ENCODE measurements at places on chromosomes 16 and 17.

DNA sequence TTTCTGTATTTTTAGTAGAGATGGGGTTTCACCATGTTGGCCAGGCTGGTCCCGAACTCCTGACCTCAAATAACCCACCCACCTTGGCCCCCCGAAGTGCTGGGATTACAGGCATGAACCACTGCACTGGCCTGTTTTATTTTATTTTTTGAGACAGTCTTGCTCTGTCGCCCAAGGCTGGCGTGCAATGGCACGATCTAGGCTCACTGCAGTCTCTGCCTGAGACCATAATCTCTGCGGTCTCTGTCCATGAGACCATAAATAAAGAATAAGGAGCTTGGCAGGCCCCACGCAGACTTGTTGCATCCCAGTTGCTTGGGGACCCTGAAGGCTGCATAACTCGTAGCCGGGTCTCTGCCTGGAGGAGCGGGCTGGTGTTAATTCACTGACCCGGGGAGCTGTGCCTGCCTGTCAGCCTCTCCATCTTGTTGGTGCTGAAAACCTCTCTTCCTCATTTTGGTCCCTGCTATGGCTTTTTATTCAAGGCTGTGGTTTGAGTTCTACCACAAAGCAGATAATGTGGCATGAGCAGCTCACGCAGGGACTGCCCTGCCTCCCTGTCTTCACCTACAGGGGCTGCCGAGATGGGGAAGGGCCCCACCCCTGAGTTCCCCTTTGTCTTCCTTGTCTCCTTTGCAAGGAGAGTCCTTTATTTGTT is 82.1 kb downstream of the MSI2 start:
- DNase-seq: no peak

DNA sequence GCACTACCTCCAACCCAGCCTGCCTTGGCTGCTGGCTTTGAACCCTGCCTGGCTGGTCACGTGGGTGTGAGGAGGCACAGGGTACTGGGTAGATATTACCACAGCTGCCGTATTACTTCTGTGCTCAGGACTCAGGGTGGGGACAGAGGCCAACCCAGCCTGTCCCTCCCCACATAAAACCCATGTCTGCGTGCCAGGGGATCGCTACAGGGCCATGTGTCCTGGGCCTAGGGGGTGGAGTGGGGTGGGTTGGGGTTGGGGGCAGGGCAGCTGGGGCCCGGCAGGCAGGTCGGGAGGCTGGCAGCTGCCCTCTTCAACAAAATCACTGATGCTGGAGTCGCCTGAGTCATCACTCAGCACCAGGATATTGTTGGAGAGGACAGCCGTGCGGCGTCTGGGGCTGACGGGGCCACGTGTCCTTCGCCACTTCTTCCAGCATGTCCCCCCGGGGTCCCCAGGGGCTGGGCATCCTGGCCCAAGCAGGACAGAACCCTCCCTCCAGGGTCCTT is 39.7 kb upstream of the PVALEF start:
- no peak for DNase-seq

DNA sequence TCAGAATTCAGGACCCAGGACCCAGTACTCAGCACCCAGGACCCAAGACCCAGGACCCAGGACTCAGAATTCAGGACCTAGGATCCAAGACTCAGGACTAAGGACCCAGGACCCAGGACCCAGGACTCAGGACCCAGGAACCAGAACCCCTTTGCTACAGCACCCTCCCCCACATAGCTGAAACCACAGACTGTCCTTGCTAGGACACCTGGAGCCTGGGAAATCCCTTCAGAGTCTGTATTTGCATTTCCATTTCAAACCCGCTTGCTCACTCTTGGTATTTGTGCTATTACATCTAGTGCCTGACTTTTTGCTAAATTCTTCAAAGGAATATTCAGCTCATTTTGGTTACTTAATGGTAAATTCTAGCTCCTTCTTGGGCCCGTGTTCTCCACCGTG is 275.8 kb upstream of the MAF start:
- DNase-seq: no peak

DNA sequence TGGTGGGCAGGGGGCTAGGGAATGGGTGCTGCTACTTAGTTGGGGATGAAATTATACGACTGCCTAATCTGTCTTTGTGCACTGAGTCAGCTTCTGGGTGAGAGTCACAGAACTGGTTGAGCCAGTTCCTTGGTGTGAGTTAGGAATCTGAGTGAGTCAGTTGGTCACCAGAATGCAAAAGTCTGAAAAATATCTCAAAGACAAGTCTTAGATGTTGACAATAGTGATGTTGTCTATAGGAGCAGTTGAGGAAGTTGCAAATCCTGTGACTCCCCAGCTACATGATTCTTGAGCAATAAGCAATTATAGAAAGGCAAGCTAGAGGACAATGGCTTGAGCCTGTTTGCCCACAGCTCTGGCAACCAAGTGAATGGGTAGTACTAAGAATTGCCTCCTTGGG is 399.2 kb downstream of the CNTNAP4 start:
- DNase-seq: no peak
